ENCODE measurements at places on chromosomes 1 and 21.

DNA sequence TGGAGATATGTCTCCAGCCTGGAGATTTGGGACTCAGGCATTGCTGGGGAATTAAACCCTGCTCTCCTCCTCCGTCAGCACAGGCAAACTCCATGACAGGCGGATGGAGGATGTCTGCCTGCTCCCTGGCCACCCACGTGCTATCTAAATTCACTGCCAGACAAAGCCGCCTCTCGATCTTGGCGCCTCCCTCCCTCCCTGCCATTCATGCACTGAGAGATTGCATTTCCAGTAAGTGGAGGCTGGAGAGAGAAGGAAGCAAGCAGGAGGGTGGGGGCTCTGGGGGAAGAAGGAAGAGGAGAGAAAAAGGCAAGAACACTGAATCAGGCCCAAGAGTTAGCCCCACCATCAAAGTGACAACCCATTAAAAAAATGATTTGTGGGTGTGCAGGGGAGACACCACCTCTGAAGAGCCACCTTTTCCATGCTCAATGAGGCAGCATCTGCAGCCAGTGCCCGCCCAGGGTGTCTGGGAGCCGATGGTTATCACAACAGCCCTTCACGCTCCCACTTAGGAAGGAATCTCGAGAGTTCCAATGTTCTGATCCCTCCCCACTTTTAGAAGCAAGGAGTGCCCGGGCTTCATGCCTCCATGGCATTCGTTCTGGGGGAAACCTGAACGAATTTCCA, 183.0 kb downstream of the HIVEP3 start:
- DNase-seq: no peak

- DNase-seq: no peak
Observed at GRCh38 chr1:91754348-91754747, 131.6 kb downstream of the TGFBR3 start.

DNA sequence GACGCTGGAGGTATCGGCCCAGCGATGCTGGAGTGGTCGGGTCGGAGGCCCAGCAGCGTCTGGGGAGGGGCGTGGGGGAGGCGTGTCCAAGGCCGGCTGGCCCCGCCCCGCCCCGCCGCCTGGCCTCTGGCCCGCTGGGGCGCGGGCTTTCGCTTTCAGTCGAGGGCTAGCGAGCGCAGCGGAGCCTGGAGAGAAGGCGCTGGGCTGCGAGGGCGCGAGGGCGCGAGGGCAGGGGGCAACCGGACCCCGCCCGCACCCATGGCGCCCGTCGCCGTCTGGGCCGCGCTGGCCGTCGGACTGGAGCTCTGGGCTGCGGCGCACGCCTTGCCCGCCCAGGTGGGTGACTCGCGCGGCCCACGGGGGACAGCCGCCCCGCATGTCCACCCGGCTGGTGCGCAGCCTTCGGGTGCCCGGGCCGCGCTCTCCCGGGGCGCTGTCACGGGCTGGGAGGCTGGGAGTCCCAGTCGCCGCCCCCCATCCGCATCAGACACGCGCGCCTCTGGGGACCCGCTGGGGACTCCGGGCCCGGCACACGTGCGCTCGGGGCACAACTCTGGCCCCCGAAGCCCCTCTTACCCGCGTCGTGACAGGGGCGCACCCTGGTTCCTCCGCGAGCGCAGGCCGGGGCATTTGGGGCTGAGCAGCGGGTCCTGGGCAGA, at the start of gene TNFRSF1B:
Gene TNFRSF1B, plus strand, starts transcription at position 158 of the 659 bp plus-strand sequence. Its CDS starts 101 bp downstream, at position 259.
- no peak for DNase-seq

DNA sequence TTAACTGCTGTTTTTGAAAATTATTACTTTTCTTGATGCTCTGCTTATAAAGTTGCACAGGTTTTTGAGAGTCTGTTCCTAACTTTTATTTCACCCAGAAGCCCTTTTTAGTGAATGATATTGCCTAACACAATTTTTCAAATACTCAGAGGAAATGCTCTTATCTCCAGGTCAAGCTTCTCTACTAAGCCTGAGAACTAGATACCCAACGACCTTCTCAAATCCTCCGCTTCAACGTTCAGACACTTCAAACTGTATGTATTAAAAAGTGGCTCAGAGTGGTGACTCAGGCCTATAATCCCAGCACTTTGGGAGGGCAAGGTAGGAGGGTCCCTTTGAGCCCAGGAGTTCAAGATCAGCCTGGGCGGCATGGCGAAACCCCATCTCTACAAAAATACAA, 88.5 kb downstream of the ASH1L start:
- DNase-seq: no peak

- DNase-seq: no peak
Observed at GRCh38 chr1:204616641-204617040, 68.9 kb downstream of the LRRN2 start.

DNA sequence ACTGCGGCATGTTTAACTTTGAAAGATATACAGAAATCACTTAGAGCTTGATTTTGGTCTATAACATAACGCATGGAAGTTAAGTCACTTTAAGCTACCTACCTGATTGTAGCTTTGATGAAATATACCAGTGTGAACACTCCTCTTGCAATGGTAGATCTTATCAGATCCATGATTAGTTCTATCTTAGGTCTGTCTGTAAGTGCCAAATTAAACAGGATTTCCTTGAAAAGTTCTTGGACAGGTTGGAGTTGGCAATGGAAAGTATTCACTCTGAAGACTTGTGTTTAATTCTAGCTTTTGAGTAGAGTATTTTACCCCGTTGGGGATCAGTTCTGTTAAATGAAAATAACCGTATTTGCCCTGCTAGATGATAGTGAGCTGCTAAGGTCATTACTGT, 4.1 kb upstream of the ADGRL4 start:
- no peak for DNase-seq

GRCh38 chr1:119416006-119416640, 1.2 kb downstream of the HSD3B2 start:
- DNase-seq: no peak

Data from NCI-H2081 treated with DMSO at 0.1 percent for 48 hours (cell line).